ENCODE measurements at places on chromosomes 1 and 21.
A peak's percentile ranks its signal among the peaks of the same experiment; 100 is the strongest.

DNA sequence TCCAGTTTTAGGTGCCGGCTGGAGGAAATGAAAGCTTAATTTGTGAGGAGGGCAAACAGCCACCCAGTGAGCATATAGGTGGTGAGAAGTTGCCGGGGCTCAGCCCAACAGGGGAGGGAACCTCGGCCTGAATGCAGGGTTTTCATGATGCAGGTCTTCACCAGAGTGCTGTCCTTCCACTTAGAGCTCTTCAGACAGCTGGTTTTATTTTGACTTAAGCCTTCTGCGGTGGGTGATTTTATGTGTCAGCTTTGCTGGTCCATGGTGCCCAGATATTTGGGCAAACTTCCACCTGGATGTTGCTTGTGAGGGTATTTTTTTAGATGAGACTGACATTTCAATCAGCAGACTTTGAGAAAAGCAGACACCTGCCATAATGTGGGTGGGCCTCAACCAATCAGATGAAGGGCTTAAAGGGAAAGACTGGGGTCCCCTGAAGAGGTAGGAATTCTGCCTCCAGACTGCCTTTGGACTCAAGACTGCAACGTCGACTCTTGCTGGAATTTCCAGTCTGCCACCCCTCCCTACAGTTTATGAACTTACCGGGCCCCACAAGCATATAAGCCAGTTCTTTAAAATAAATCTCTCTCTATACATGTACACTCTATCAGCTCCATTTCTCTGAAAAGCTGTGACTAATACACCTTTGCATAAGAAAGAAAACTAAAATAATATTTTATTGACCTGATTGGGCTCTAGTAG is 72.8 kb downstream of the RHOU start:
- no peak for DNase-seq

DNA sequence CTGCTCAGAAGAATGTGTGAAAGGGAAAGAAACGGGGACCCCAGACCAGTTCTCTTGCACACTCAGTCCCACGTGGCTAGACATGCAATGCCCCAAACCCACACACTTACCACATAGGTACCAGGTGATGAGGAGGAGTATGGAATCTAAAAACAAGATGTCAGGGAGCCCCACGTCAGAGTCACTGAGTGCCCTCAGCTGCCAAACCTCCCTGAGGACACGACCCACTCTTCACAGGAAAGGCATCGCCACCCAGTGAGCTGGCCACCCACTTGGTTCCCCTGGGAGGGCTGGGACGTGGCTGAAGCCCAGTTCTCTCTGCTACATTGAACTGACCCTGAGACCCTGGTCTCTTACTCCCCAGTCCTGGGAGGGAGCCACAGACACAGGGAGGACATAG is 41.4 kb downstream of the MRPL37 start:
- DNase-seq, result no peak

DNA sequence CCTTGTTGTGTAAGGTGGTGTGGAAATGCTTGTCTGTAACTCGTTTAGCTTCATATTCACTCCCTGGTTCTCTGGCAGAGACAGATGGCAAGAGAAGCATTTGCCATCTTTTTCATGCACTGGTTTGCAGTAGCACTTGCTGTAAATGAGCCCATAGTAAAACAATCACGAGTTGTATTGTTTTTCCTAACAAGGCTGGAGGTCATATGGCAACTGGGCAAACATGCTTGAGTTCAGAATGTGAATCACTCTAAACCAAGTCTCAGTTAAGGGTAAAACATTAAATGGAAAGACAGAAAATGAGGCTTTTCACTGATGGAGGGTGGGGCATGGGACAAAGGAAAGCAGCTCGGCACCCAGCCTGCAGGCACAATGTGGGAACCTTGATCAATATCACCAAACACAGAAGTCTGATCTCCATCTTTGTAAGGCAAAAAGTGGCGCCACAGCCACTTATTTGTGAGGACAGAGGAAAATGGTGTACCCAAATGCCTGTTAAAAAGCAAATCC is 26.5 kb upstream of the LPAR3 start:
- DNase-seq, result no peak

DNA sequence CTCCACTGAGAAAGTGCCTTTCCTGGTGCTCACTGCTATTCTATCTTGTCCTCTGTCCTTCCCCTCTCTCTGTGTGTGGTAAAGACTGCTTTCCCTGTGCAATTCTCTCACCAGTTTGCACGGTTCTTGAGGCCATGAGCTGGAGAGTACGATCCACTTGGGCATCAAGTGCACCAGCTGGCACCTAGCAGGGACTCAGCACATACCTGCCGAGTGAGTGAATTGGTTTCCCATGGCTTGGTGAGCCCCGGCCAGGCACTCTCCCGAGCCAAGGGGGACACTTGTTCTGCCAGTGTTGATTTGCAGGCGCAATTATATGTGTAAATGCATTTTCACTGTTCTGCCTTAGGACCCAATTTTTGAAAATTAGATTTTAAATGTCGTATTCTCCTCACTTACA is 313.5 kb downstream of the DISC1 start:
- no peak for DNase-seq

- DNase-seq, result no peak
These were observed 583.1 kb upstream of the RGS18 start for GRCh38 chr1:191575180-191575579.

DNA sequence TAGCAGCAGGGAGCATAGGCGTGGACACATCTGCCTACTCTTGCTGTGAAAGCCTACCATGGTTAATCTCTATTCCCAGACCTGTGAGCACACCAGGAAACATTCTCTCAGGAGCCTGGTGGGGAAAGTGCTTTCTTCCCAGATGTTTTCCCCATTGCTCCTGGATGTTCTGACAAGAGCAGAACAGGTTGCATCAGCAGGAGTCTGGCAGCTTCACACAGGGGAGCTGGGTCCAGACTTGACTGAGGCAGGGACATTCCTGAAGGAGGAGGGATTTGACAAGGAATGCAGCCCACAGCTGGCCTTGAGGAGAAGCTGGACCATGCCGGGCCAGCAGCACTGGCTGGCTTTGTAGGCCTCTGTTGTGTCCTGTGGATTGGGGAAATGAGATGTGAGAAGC is 21.0 kb upstream of the ARTN start:
- DNase-seq, result no peak

- peak; percentile 11 for DNase-seq
These were observed 97.9 kb upstream of the RAB3GAP2 start for GRCh38 chr1:220370041-220370700.

DNA sequence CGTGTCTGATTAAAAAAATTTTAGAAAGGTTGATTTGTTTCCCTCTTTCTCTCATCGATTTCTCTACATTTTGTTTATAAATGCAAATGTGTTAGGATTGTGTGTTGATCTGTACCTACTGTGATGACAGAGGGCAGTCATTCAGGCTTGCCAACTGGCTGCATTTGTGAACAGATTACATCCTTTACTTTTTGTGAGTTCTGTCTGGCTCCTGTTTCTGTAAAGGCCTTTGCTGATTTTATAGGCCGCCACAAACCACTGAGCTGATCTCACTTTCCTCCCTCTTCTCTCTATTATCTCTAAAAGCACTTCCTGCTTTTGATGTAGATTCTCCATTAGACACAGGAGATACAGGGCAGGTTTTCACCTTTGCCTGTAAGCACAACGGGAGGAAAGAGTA is 106.8 kb downstream of the ESRRG start:
- DNase-seq, result no peak

GRCh38 chr21:27818847-27819246 is 852.0 kb upstream of the ADAMTS5 start:
- no peak for DNase-seq

GRCh38 chr1:99579691-99580172 is 66.2 kb upstream of the PALMD start:
- DNase-seq, result no peak

DNA sequence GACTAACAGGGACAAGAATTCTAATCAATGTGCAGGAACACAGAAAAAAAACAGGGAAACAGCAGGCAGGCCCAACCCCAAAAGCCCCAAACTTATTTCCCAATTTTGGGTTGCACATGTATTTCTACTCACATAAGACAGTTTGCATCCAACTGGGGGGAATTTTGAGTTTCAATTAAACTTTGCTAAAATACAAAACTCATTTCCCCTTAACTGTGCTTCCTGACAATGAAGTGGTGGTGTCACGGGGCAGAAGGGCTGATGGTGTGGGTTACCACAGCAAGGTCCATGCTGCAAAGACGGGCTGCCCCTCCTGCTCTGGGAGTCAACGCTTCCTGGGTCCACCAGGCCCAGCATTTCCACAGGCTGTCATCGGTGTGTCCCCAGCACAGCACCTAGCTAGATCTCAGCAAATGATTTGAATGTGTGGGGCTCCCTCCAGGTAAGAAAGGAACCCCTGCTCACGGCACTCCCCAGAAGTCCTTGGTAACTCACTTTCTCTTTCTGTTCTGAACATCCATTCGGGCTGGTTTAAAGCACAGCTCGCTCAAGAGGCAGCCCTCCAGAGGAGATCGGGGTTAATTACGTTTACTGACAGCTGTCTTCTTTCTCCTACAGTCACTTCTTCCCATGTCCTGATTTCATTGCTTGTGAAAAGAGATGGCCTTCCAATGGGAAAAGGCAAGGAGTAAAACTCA is 27.4 kb downstream of the HIVEP3 start:
- no peak for DNase-seq

- no peak for DNase-seq
These were observed 66.0 kb downstream of the TMEM200B start for GRCh38 chr1:29057700-29058099.

DNA sequence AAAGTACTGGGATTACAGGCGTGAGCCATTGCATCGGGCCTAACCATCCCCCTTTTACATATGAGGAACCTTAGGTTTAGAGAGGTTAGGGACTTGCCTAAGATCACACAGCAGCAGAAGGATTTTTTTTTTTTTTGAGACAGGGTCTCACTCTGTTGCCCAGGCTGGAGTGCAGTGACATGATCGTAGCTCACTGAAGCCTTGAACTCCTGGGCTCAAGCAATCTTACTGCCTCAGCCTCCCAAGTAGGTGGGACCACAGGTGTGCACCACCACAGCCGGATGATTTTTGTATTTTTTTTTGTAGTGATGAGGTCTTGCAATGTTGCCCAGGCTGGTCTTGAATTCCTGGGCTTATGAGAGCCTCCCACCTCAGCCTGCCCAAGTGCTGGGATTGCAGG is 2.2 kb upstream of the C1orf167 start:
- no peak for DNase-seq

DNA sequence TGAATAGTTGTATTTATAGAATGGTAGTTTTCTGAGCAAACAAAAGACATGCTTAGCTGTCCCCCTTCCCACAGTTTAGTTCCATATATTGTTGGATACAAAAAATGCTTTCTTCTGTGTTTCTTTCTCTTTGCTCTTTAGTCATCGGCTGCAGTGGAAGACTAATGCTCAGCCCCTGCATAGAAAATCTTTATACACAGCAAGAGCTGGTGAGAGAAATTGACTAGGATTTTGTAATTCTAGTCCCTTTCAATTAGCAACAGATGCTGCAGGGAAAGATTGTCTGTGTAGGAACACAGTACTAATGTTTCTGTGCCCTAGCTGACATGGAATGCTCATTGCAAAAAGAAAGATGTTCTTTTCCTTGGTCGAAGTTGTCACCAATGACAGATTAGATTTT is 200.9 kb downstream of the RPS6KC1 start:
- DNase-seq, result no peak

GRCh38 chr21:14858311-14858710 is 206.5 kb downstream of the NRIP1 start:
- DNase-seq, result no peak

GRCh38 chr1:187977298-187977697 is 1148.5 kb downstream of the PLA2G4A start:
- DNase-seq, result no peak

GRCh38 chr1:5910276-5910620 is 82.0 kb downstream of the NPHP4 start:
- DNase-seq, result no peak

DNA sequence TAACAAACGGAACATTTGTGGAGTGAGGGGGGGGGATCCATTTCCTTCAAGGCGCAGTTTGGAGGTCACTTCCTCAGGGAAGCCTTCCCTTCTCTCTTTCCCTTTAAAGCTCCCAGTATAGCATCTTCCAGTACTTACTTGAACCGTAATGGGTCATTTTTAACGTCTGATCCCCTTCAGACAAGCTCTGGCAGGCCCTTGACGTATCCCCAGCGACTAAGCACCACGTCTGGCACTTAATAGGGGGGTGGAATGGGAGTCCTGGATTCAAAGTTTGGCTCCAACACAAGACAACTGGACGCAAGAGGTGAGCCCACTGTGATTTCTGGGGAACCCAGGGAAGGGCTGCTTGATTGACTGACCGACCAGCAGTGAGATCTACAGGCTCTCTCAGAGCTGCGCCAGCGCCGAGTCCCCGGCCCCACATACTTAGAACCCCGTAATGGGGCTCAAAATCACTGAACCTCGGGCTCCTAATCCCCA is 441 bp downstream of the YARS1 start:
- no peak for DNase-seq

DNA sequence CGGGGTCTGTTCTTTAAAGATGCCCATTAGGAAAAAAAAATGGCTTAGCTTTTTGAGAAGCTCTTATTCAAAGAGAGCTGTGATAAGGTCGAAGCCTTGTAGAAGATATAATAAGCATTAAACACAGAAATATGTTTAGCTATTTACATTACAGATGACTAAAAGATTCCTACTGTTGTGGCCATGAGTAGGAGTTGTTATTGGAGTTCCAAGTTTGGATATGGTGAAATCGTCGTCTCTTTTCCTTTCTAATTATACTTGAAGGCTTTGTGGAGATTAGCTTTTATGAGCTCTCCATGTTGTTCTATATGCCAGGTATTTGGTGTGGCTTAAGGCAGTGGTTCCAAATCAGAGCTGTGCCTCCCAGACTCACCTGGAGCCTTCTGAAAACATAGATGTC is 79.9 kb upstream of the LAMC2 start:
- no peak for DNase-seq

- no peak for DNase-seq
These were observed 11.6 kb upstream of the SIPA1L2 start for GRCh38 chr1:232641507-232641906.

GRCh38 chr1:9722378-9722749 is 70.8 kb downstream of the PIK3CD start:
- DNase-seq, result no peak

DNA sequence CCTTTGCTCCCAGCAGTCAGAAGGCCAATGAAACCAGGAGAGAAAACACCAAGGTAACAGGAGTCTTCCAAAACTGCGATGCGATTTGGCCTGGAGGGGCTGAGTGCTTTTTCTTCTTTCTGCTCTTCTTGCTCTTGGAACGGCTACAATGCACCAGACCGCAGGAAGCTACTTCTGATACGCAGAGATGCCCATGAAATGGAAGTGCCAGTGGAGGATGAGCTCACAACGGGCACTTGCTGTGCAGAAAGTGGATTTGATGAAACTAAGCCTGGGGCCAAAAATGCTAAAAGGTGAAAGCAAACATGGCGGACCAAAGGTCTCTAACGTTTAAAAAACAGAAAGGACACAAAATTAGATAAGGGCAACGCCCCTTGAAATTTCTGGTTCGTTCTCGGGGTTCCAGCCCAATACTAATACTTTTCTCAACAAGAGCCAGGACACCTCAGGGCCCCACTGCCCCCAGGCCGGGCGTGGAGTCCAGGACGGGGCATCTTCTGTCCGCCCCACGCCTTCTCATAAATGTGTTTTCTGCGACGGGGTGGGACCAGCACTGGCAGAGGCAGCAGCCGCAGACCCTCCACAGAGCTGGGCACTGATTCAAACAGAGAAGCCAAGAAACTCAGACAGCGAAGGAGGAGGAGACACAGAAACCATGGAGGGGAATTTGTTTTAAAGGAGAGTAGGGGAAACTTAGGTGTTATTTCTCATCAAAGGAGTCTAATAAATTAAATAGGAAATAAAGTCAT is 101.3 kb downstream of the CRYAA start:
- no peak for DNase-seq

GRCh38 chr1:216330262-216330661 is 93.0 kb downstream of the USH2A start:
- DNase-seq, result no peak
